ENCODE measurements at places on chromosomes 13 and 19. TPM values are rescaled to one million over a fixed set of nuclear protein-coding genes. Genes with fewer than 3 reads are reported as not detected.

- H3K4me3 ChIP-seq, result no peak overlapping the region
- no peak overlapping the region for H3K27ac ChIP-seq
- H3K36me3 ChIP-seq, result no peaks in the 10 kb centered on the region
Observed at GRCh38 chr13:23510979-23511735, 59.1 kb upstream of the TNFRSF19 start.

FFAR1 gene
- total RNA-seq, result not detected

GRCh38 chr13:50993934-50994333, 84.3 kb downstream of the RNASEH2B start:
- DNase-seq, result no peak
- H3K27ac ChIP-seq, result no peak overlapping the region
- no peaks in the 10 kb centered on the region for H3K36me3 ChIP-seq

CALR3 gene
- 0.44 TPM for total RNA-seq

IGFL2 gene
- total RNA-seq, result not detected

All from H9 (cell line).